ENCODE measurements at places on chromosomes 12 and 14. TPM values are rescaled to one million over a fixed set of nuclear protein-coding genes. Genes with fewer than 3 reads are reported as not detected.

GRCh38 chr14:92397953-92398564, 75.1 kb downstream of the SLC24A4 start:
- no peak for DNase-seq

DNA sequence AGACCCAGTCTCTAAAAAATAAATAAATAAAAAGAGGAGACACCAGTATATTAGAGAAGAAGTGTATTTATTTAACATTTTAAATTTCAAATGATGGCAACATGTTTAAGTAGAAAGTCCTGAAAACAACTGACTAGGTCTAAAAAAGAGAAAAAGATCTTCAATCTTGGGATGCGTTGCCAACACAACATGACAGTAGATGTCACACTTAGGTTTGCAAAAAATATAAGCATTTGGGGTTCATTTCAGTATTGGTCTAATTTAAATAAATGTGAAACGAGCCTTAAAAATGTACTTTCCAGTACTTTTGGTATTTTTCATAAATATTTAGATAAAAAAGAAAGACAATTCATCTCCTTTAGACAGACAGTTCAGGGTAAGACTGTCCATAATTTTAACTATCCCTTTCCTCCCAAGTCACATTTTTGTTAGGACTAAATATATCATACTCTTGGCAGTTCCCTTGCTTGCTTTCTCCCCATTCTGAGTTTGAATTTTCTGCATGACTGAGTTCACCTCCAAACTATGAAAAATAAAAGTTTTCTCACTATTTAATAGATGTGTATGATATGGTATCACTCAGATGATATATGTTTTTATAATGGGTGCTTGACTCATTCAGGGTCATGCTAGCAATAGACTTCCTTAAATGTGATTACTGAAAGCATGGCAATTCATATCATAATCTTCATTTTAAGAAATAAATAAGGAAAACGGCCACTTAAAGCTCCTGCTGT, 4.3 kb downstream of the C14orf93 start:
- no peak for DNase-seq

DNA sequence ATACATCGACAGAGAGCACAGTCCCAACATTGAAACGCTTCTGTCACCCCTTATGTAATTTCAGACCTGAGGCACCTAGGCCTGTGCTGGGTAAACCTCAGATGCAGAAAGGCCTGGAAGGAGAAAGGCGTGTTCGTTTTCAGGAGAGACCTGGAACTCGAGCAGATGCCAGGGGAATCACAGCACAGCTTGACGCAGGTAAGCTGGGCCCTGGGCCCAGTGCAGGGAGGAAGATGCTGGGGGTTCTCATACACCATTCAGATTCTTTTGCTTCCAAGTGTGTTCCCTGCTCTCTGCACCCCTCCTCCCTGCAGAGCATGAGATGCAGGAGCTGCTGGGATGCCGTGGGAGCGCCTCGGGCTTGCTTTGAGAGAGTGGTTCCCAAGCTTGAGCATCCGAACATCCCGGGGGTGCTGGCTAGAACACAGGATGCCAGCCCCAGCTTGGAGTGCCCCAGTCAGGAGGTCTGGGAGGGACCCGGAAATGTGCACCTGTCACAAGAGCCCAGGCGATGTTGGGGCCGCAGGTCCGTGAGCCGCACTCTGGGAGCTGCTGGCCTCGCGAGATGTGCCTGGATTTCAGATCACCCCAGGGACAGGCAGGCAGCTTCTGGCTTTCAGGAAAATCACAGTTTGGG, 35.9 kb downstream of the FZD10 start:
- DNase-seq, result no peak

GRCh38 chr12:62656591-62657362, 190.2 kb downstream of the MON2 start:
- DNase-seq, result no peak

DNA sequence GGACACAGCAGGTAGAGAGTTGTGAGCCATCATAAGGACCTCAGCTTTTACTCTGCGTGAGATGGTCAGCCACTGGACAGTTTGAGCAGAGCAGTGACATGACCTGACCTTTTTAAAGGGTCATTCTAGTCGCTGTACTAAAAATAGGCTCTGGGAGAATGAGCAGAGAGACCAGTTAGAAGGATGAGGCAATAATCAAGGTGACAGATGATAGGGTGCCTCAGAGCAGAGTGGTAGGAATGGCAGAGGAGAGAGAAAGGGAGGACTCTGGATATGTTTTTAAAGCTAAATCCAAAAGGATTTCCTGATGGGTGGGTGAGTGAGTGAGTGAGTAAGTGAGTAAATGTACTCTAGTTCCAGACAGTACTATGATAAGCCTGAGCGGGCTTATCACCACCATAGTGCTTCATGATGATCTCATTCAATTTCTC, 83.6 kb upstream of the ARHGAP5 start:
- DNase-seq, result no peak

The FAR2 gene
- total RNA-seq, result 0.08 TPM

The ESRRB gene
- total RNA-seq, result not detected

The MUCL1 gene
- not detected for total RNA-seq

The CLEC6A gene
- total RNA-seq, result not detected

The VASH1 gene
- total RNA-seq, result 4.7 TPM

All from myocyte (in vitro differentiated cells).